ENCODE measurements at places on chromosomes 7 and 10. TPM values are rescaled to one million over a fixed set of nuclear protein-coding genes. Genes with fewer than 3 reads are reported as not detected.
A peak's percentile ranks its signal among the peaks of the same experiment; 100 is the strongest.

- no peak overlapping the region for H3K27ac ChIP-seq
- DNase-seq = no peak
- no peaks in the 10 kb centered on the region for H3K27me3 ChIP-seq
- no peaks in the 10 kb centered on the region for H3K4me1 ChIP-seq
These were observed 41.7 kb downstream of the HYCC1 start for GRCh38 chr7:22972207-22972606.

CXCL12 gene
- 122 TPM for total RNA-seq

CRHR2 gene
- total RNA-seq = 0.23 TPM

C7orf57 gene
- not detected for total RNA-seq

- H3K27ac ChIP-seq = no peak overlapping the region
- no peaks in the 10 kb centered on the region for H3K4me1 ChIP-seq
- H3K27me3 ChIP-seq = no peaks in the 10 kb centered on the region
These were observed 69.8 kb upstream of the KCTD7 start for GRCh38 chr7:66558660-66559465.

C10orf95 gene
- not detected for total RNA-seq

DNA sequence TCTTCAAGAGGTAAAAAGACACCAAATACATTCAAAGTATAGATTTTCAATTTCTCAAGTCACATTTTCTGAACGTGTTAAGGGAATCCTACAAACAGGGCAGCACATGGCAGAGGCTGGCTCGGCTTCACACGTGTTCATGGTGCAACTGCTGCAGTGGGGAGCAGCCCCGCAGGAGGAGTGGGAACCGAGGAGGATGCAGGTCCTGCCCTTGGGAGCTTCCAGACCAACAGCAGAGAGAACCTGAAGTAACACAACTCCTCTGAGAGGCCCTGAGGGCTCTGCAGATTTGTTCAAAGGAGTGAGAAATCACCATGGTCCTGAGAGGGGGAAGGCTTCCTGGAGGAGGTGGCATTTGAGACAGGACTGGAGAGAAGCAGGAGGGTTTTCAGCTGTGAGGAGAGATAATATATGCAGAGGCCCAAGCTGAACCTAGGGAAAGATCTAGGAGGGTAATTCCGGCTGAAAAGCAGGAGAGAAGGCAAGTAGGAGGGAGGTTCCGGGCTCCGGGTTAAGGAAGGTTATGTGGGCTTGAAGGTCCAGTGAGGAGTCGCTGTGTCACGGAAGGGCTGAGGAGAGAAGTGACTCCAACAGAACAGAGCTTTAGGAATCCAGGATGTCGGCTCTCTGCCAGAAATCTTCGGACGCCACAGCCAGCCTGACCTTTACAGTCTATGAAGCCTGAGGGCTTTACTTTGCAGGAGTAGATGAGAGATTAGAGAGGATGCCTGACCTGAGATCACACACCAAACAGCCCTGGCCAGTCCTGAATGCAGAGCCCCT lies 77.5 kb downstream of the GPR26 start:
- DNase-seq = no peak
- H3K36me3 ChIP-seq = no peaks in the 10 kb centered on the region
- H3K27ac ChIP-seq = no peak overlapping the region

- no peaks in the 10 kb centered on the region for H3K27me3 ChIP-seq
- H3K27ac ChIP-seq = no peak overlapping the region
- no peaks in the 10 kb centered on the region for H3K36me3 ChIP-seq
- no peak for DNase-seq
- H3K4me3 ChIP-seq = peak overlapping the region; percentile 76
These were observed 452 bp upstream of the RPP30 start for GRCh38 chr10:90871279-90871765.

DNA sequence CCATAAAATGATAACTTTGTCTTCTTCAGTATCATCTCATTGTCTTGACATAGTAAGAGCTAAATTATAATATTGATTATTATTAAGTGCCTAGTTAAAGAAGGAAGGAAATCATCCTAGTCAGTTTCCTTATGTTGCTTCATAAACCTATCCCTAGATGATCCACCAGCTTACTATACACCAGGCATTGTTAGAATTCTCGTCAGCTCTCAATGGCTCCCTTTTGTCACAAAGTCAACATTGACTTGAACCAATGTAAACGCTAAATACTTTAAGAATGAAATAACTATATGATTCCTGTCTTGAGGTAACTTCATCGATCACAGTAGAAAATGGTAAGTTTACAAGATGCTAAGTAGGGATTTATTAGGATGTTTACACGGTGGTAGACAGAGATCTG lies 1162.9 kb downstream of the CNTNAP2 start:
- peaks cover 1% of the 10 kb centered on the region for H3K27me3 ChIP-seq
- no peak overlapping the region for H3K4me3 ChIP-seq
- DNase-seq = no peak
- H3K27ac ChIP-seq = no peak overlapping the region

ANKRD7 gene
- 0.65 TPM for total RNA-seq

GRCh38 chr7:152876749-152877148 lies 117.2 kb downstream of the ACTR3B start:
- no peaks in the 10 kb centered on the region for H3K36me3 ChIP-seq
- H3K4me1 ChIP-seq = no peaks in the 10 kb centered on the region
- no peak for DNase-seq
- no peak overlapping the region for H3K27ac ChIP-seq
- no peak overlapping the region for H3K4me3 ChIP-seq

DNA sequence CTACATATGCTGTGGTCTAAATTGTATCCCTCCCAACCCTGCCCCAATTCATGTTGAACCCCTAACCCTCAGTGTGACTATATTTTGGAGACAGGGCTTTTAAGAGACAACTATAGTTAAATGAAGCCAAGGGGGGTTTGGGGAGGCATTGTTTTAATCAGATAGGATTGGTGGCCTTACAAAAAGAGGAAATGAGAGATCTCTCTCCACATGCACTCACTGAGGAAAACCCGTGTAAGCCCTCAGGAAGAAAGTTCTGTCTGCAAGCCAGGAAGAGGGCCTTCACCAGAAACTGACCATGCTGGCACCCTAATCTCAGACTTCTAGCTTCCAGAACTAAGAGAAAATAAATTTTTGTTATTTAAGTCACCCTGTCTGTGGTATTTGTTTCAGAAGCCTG lies 276.7 kb downstream of the KIF20B start:
- H3K36me3 ChIP-seq = no peaks in the 10 kb centered on the region
- H3K27ac ChIP-seq = no peak overlapping the region
- H3K4me1 ChIP-seq = no peaks in the 10 kb centered on the region
- no peak overlapping the region for H3K4me3 ChIP-seq

DNA sequence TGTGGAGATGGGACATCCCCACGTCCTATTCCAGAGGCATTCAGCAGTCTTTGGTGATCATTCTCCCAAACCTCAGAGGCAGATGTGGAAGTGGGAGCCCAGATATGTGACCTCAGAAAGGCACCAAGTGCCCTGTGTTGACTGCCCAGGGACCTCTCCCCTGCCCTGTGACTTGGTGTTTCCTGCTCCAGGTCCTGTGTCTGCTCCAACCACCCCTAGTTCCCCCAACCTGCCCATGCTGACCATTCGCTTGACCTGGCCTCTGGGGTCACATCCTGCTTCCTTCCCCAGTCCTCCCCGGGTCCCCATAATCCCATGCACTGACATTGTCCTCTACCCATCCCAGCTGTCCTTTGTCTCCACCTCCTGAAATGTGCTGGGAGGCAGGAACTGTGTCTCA lies 7.6 kb downstream of the CYP26A1 start:
- no peaks in the 10 kb centered on the region for H3K27me3 ChIP-seq
- H3K4me3 ChIP-seq = no peak overlapping the region
- H3K27ac ChIP-seq = no peak overlapping the region
- DNase-seq = no peak
